ENCODE measurements at places on chromosomes 13 and 19.
A peak's percentile ranks its signal among the peaks of the same experiment; 100 is the strongest.

GRCh38 chr19:48953990-48954594 lies 583 bp upstream of the BAX start:
- DNase-seq, result no peak

DNA sequence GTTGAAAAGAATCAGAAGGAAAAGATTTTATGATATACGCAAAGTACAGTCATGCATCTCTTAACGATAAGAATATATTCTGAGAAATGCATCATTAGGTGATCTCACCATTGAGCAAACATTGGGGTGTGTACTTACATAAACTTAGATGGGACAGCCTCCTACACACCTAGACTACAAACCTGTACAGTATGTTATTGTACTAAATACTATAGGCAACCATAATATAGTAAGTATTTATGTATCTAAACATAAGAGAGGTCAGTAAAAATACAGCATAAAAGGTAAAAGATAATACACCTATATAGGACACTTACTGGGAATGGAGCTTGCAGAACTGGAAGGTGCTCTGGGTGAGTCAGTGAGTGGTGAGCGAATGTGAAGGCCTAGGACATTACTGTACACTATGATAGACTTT lies 254.6 kb downstream of the SPRY2 start:
- DNase-seq, result no peak

GRCh38 chr13:37665420-37665819 lies 66.9 kb upstream of the POSTN start:
- DNase-seq, result no peak

GRCh38 chr13:113805431-113806103 lies 46.5 kb downstream of the TMEM255B start:
- no peak for DNase-seq

- no peak for DNase-seq
Measured at GRCh38 chr13:34698945-34699344, 243.1 kb upstream of the NBEA start.

GRCh38 chr13:114134111-114134943 lies 1.9 kb upstream of the RASA3 start:
- peak; percentile 62 for DNase-seq

- no peak for DNase-seq
Measured at GRCh38 chr19:35123573-35123972, 8.0 kb downstream of the FXYD3 start.

GRCh38 chr13:101739382-101740178 lies 287.1 kb downstream of the ITGBL1 start:
- no peak for DNase-seq

- DNase-seq, result no peak
Measured at GRCh38 chr13:90640976-90641375, 706.5 kb upstream of the MIR17HG start.

GRCh38 chr13:42038661-42039456 lies 9.6 kb upstream of the DGKH start:
- no peak for DNase-seq

- no peak for DNase-seq
Measured at GRCh38 chr13:110129539-110130186, 177.3 kb downstream of the COL4A1 start.

GRCh38 chr19:43966079-43966694 lies 15.2 kb downstream of the ZNF221 start:
- no peak for DNase-seq

DNA sequence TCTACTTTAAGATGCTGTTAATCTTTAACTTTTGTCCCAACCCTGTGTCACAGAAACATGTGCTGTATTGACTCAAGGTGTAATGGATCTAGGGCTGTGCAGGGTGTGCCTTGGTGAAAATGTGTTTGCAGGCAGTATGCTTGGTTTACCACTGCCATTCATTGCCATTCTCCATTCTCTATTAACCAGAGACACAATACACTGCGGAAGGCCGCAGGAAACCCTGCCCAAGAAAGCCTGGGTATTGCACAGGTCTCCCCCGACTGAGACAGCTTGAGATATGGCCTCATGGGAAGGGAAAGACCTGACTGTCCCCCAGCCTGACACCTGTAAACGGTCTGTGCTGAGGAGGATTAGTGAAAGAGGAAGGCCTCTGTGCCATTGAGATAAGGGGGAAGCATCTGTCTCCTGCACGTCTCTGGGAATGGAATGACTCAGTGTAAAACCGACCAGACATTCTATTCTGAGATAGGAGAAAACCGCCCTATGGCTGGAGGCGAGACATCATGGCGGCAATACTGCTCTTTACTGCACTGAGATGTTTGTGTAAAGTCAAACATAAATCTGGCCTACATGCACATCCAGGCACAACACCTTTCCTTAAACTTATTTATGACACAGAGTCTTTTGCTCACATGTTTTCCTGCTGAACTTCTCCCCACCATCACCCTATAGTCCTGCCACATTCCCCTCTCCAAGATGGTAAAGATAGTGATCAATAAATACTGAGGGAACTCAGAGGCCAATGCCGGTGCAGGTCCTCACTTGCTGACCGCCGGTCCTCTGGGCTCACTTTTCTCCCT lies 13.1 kb upstream of the ZNF888 start:
- no peak for DNase-seq

DNA sequence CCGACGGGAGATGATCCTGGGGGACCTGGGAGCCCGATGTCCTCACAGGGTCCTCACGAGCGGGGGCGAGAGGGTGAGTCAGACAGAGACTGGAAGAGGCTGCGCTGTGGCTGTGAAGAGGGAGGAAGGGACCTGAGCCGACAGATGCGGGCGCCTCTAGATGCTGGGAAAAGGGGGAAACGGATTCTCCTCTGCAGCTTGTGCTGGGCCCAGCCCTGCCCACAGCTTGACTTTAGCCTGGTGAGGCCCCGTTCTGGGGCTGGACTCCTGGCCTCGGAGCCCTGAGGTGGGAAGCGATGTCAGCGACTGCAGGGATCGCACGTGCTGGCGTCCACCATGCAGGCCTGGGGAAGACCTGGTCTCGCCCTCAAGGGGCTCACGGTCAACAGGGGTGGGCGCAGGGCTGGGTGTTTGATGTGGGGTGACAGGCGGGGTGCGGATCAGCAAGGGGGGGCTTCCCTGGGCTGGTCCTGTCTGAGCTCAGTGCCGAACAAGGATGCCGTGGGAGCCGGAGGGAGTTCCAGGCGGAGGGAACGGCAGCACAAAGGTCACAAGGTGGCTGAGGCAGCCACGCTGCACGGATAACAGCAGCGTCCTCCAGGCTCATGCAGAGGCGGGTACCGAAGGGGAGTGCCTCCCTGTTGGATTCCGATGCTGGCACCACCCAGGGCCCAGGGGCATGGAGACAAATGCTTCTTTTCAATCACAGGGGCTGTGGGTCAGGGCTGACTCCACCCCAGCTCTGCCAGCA lies 31.8 kb downstream of the PIP5K1C start:
- no peak for DNase-seq

DNA sequence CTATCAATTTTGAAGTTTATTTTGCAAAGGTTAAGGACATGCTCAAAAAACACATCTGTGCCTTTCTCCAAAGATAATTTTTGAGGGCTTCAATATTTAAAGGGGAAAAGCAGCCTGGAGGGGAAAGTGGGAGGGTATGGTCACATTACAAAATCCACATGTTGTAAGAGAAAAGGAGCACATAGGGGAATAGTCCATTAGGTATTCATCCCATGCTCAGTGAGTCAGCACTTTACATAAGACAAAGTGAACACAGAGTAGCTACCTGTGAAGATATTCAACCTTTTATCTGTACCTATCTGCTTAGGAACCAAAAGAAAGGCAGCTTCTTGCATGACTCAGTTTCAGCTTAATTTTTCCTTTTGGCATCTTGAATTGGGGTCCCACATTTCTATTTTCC lies 932.0 kb downstream of the SLITRK6 start:
- no peak for DNase-seq

GRCh38 chr19:11964496-11964857 lies 363 bp upstream of the ZNF763 start:
- DNase-seq, result no peak

DNA sequence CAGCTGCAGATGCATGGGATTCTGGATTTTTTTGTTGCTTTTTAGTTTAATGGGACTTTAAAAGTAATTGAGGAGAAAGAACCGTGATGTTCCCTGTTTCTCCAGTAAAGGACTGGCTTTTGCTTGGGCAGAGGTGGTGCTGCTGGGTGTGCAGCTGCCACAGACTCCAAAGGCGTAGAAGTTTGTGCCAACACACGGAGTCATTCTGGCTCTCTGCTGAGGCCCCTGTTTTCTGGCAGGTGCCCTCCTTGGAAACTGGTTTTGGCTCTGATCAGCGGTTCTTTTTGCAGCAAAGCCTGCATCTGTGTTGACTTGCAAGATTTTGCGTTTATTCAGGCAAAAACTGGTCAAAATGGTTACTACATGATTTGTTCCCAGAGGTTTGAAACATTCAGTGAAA lies 16.0 kb upstream of the QTRT1 start:
- no peak for DNase-seq
